ENCODE measurements at places on chromosomes 5 and 9.

DNA sequence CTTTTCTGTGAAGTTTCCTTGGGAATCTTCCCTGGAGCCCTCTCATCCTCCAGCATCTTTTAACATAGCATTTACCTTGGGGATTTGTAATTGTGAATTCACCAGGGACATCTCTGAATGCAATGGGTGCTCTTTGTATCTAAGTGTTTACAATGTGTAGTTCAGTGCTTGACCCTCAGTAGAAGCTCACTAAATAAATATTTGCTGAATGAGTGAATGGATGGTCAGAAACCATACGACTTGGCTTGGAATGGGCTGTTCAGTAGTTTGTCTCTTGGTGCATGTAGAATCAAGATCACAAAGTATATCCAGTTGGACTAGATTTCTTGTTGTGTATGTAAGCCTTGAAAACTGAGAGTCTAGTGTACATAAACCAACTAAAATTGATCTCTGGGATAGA is 81.8 kb upstream of the MEF2C start:
- DNase-seq = no peak

DNA sequence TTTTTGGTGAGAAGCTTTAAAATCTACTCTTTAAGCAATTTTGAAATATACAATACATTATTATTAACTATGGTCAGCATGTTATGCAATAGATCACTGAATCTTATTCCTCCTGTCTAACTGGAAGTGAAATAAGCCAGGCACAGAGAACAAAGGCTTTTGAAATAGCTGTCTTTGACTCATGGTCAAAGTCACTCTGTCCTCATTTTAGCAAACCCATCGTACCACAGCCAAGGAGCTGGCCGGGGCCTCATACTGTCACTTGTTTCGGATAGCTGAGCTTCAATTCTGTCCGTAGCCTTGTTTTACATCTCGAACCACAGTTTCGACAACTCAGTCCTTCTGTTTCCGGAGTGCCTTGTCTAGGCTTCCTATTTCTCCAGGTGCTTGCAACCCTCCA is 19.2 kb downstream of the ADCY2 start:
- DNase-seq = no peak

- DNase-seq = no peak
These were observed 205.7 kb upstream of the TBCA start for GRCh38 chr5:77981820-77982219.

DNA sequence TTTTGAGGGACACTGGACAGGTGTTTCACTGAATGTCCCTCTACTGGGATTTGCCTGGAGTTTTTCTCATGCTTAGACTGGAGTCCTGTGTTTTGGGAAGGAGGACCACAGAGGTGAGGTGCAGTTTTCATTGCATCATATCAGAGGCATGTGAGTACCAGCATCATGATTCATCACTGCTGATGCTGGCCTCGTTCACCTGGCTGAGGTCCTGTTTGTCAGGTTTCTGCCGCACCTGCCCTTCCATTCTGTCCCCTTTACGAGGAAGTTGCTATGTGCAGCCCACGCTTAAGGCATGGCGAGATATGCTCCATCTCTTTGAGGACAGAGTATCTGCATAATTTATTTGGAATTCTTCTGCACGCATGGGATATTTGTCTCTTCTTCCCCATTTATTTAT is 162.1 kb downstream of the TENT4A start:
- no peak for DNase-seq

- no peak for DNase-seq
These were observed 40.0 kb downstream of the GALNT10 start for GRCh38 chr5:154230526-154230925.

DNA sequence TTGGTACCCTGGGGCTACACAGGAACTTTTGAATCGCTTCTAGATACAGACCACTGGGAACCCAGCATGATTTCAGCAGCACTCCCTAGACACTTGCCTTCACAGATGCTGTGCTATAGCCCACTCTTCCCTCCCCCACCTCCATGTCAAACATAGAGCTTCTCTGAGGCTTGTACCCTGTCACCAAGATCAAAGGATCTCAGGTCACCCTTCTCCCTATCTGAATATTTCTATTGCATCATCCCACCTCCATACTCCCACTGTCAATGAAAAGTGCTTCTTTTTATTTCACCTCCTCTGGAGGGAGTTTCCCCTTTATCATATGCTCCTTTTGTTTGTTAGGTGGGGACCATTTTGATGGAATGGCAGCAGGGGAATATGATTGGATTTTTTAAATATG is 29.2 kb upstream of the PHF24 start:
- DNase-seq = no peak

GRCh38 chr9:4674783-4675182 is 4.6 kb upstream of the CDC37L1 start:
- no peak for DNase-seq

DNA sequence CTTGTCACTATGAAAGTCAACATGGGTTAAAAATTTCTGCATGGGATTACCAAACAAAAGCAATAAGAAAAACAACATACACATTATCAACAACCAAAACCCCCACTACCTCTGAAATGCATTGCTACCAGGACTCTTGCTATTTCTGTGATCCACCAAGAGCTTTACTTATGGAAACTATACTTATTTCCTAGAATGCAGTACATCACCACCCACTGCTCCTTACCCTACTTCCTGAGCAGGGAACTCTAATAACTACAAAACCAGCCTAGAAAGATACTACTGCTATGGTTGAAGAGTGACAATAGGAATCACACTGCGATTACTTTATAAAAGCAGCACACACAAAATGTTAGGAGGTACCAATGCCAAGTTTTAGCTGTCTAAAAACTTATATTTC is 22.2 kb downstream of the LURAP1L start:
- DNase-seq = no peak

DNA sequence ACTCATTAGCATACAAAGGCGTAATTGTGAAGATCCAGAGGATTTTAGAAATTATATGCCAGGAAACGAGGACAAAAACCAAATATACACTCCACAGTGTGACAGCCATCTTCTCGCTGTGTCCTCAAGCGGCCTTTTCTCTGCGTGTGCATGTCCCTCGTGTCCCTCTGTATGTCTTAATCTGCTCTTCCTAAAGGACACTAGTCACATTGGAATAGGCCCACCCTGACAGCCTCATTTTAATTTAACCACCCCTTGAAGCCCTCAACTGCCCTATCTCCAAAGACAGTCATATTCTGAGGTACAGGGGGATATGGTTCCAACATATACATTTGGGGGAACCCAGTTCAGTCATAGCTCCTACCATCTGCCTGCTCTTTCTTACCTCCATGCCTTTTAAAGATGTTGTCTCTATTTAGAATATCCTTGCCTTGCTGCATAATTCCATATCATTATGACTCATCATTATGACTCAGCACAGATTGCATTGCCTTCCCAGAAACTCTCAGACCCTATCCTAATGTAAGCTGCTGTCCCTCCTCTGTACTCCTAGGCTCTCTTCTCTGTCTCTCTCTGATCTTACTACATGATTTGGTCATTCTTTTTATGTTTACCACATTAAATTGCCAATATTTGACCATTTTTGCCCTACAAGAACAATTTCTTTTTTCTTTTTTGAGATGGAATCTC is 210.9 kb downstream of the AOPEP start:
- no peak for DNase-seq

DNA sequence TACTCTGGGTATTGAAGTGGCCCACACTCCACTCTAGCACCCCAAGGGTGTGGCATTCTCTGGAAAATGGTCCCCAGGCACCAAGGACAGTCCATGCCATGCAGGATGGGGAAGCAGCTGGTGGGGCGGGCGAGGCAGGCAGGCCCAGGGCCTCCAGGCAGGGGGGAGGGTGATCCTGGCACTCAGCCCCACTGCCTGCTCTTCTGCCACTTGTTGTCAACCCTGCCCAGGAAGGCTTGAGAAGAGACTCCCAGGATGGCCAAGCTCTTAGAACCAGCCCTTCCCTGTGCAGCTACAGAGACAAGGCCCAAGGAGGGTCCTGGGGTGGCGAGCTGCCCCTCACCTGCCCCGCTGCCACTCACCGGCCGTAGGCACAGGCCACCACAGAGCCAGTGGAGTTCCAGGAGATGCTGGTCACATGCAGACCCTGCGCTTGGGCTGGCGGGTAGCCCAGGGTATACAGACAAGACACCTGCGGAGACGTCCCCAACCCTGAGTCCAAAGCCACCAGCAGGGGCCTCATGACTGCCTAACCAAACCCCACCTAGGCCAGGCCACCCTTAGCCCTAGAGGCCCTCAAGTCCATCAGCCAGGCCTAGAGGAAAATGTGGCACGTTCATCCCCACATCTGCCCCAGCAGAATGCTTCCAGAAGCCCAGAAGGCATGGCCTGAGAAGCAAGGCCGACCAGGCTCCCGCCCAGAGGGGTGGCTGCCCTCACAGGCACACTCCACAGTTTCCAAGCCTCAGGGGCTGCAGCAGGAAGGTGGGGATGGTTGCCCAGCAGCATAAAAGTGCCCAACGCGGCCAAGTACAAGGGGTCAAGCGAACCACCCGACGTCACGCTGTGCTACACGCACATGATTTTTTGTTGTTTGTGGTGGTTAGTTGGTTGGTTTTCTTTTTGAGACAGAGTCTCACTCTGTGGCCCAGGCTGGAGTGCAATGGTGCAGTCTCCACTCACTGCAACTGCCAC is 19.8 kb downstream of the DYNC2I2 start:
- DNase-seq = no peak

DNA sequence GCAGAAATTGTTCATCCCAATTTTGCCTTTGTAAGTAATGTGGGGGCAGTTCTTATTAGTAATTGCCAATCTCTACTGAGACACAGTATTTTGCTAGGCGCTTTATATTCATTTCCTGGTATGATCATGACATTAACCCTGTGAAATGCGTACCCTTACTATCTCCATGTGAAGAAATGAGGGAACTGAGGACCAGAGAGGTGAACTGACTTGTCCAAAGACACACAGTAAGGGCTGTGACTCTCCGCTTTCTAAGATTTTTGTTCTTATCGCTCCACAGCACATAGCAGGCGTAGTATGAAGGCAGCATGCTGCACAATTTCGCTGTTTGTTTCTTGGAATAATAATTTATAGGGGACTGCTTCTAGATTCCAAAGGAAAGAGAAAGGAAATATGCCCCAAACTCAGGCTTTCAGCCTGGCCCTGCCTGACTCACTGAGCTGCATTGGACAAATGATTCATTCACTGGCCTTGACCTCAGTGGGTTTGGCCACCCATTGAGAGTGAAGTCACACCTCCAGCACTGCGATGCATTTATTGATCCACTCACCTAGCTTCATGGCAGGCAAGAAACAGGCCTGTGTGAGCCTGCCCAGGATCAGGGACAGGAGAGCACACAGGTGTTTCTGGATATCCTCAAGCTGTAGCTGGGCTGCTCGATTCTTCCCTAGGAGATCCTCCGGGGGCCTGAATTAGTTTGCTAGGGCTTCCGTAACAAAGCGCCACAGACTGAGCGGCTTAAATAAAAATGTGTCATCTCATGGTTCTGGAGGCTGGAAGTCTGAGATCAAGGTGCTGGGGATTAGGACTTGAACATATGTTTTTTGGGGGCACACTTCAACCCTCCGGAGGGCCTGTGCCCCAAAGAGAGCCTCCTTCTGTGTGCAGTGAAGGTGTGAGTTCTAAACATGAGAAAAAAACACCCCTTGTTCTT is 7.2 kb upstream of the DUSP1 start:
- DNase-seq = no peak

GRCh38 chr5:93117751-93118531 is 463.1 kb downstream of the NR2F1-AS1 start:
- no peak for DNase-seq

DNA sequence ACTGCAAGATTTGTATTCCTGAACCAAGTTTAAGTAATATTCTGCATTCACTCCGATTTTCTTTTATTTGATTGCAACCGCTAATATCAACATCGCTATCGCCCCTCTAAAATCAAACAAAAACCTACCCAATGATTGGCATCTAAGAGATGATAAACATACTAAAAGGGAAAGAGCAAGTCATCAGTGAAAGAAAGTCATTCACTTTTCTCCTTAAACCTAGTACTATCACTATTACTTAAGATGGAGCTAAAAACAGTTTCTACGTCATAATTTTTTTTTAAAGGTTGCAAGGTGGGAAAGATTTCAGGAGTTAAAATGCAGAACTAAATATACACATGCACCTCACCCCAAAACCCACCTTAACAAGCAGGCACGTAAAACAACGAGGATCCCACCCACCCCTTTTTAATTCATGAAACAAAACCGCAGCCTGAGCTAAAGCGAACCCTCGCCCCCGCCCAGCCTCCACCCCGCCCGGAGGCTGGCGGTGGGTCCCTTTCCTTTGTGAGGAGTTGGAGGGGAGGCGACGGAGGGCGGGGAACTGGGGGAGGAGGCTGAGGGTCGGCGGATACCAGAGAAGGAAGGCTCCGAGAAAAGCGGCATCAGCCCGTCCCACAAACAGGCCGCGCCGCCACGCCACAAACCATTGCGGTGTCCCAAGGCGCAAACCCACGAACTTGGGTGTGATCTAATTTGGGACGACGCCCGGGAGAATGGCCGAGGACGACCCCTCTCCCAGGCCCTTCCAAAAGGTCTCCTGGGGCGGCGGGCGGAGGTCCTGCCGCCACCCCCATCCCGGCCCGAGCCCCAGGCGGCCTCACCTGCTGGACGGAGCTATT is 861 bp downstream of the UBQLN1 start:
- no peak for DNase-seq

DNA sequence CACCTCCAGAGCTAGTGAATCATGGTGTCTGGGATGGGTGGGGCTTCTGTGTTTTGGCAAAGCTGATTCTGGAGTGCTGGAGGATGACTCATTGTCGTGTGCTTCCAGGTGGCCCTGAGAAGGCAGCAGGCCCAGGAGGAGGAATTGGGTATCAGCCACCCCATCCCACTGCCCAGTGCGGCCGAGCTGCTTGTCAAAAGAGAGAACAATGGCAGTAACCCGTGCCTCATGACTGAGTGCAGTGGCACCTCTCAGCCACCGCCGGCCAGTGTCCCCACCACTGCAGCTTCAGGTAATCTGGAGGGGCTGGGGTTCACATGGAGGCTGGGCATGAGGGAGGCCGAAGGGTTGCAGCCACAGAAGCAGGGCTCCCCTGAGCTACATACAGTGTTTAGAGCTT is 5.4 kb downstream of the DMRT1 start:
- no peak for DNase-seq

All from iPS DF 19.7 (cell line).